ENCODE measurements at places on chromosomes 12 and 14.

DNA sequence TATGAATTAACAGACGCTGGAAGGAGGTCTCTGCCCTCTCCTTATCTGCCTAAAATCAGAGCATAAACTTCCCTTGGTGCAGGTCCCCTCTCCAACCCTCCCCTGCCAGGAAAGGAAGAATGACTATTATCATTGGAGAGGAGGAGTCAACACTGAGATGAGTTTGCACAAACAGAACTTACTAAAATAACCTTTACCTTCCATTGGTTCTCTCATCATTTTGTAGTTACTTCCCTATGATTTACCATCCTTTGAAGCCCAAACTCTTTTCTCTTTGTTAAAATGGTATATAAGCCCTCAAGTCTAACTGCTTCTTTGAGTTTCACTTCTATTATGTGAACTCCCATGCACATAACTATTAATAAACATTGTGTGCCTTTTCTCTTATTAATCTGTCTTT, 64.2 kb upstream of the EEA1 start:
- no peak for DNase-seq

GRCh38 chr12:77601069-77601468, 229.6 kb upstream of the NAV3 start:
- no peak for DNase-seq

DNA sequence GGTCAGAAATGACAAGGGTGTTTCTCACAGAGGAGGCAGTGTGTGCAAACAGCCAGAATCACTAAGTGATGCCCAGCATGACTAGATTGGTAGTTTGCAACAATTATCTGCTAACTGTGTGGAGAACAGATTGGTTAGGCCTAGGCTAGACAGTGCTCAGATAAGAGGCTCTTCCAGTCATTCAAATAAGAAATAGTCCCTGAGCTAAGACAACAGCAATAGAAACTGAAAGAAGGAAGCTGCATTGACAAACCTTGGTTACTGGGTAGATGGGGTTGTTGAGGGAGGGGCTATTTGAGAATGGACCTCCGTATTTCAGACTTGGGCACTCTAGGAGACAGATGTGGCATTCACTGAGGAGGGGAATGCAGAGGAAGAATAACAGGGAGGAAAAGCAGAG, 255.0 kb upstream of the NPAS3 start:
- DNase-seq: no peak

GRCh38 chr12:113439606-113440030, 17.4 kb downstream of the SDSL start:
- no peak for DNase-seq

DNA sequence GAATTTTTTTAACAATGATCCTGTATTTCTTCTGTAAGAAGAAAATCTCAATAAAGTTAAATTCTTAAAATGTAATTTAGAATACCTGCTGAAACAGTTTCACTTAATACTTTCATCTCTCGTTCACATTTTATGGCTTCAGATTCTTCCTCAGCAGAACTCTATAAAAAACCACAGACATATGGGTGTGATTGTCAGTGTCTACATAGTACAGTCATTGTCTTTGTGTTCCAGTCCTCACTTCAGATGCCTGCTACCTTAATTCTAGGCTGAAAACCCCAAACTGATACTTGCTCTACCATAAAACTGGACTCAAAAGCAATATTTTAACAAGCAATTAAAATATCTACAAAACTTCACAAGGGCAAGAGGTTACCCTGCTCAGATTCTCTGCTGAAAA, 71.8 kb downstream of the DNAI7 start:
- no peak for DNase-seq

DNA sequence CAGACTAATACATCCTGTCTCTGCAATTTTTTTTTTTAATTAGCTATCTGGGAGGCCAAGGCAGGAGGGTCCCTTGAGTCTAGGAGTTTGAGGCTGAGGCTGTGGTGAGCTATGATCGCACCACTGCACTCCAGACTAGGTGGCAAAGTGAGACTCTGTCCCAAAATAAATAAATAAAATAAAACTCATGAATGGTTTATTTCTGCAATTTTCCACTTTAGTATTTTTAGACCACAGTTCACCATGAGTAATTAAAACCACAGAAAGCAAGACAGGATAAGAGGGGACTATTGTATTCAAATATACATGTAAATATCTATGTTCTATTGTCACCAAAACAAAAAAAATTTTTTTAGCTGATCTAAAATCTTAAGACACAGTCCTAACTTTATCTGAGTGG, 17.8 kb downstream of the TAOK3 start:
- DNase-seq: no peak

- no peak for DNase-seq
Observed at GRCh38 chr12:1836854-1837421, 16.6 kb downstream of the LRTM2 start.

GRCh38 chr12:94401326-94401725, 58.3 kb downstream of the CEP83 start:
- DNase-seq: no peak

GRCh38 chr12:10361084-10361483, 28.8 kb downstream of the KLRK1 start:
- DNase-seq: no peak

GRCh38 chr14:95021588-95021987, 135.7 kb downstream of the DICER1 start:
- no peak for DNase-seq

DNA sequence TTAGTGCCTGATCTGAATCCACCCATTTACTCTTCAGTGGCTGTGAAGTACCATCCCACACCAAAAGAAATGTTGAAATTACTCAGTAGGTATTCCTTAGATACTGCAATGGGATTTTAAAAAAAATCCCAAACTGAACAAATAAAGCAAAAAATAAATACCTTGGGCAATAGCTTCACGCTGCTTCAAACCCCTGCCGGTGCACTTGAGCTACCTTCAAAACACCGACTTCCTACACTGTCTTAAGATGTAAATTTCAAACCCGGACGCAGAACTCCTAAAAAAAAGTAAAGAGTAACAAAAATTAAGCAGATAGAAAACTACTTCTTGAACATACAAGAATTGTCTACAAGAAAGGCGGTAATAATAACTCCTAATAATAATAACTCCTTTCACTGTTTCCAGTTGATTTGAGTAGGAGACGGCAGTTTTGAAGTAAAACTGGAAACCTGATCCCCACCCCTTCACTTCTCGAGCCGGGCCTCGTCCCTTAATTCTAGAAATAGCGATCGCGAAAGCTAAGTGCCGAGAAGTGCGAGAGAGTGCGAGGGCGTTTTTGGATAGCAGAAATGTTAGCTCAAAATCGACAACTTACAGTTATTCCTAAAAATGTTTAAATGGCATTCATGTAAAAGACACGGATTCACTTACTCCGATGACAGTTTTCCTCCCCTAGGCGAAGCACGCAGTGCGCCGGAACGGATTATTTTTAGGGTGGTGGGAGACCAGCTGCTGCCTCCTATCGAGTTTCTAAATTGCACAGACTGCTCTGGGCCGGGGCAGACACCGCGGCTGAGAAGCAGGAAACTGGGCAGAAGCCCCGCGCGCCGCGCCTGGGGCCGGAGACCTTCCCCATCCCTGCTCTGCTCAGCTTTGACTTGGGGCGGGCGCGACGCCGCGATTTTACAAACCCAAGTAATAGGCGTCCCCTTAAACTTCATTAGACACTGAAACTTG, at the start of gene ABCC9:
Gene ABCC9 (minus strand): TSS at position 878 of the 957 bp plus-strand sequence. CDS start 4,752 bp downstream, outside the sequence.
- DNase-seq: peak; percentile 65

DNA sequence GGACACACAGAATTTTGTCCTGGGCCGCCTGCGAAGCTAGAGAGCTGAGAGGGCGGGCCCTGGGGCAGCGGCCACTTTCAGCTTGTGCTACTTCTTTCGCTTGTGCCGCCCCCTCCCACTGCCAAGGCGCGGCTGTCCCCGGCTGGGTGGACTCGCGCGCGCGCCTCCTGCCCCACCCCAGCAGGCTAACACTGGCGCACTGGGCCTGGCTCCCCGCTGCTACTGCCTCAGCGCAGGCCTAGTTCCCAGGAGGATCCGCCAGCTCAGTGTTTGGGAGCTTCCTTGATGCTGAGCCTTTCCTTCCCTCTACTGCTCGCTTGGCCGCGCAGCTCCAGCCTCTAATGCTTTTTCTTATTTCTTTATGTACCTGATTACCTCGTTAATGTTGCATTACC, 27.4 kb upstream of the METAP2 start:
- peak; percentile 53 for DNase-seq

- DNase-seq: no peak
Observed at GRCh38 chr12:125685915-125686314, 620.7 kb downstream of the AACS start.

DNA sequence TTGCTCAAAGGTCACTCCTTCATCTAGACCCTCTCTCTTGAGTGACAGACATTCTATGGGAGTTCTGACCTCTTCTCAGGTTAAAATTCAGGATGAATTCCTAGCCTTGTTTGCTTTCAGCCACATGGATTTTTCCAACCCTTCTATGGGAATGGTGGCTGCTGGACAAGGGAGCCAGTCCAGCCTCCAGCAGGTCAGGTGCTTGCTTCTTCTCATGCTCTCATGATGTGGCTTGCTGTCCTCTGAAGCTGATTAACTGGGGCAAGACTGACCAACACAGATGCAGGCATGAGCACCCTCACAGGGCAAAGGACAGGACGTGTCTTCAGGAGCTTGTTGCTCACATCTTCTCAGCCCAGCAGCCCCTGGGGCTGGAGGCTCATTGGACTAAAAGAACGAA, 97.2 kb upstream of the SLC35F4 start:
- DNase-seq: no peak

DNA sequence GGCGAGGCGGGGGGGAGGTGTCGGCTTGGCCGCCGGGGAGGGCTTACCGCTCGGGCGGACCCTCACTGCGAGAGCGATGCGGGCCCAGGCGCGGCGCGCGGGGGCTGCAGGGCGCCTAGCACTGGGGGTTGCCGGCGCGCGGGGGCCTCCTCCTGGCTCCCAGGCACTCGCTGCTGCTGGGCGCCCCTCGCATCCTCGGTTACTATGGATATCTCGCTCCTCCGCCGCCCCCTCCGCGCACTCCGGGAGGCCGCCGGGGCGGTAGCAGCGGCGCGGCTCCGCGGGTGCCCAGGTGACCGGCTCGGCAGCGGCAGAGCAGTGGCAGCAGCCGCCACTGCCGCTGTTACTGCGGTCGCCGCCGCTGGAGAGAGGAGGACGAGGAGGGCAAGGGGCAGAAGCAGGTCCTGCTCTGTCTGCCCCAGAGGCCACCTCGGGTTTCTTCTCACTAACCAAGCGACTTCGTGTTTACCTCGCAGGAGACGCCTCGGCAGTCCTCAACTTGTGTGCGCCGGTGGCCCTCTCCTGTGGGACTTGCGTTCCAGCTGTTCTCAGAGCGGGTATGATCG, 250.1 kb downstream of the APAF1 start:
- DNase-seq: no peak

GRCh38 chr12:44379831-44380230, 496.3 kb downstream of the NELL2 start:
- DNase-seq: no peak

GRCh38 chr14:35387219-35387618, 17.3 kb downstream of the NFKBIA start:
- DNase-seq: no peak

DNA sequence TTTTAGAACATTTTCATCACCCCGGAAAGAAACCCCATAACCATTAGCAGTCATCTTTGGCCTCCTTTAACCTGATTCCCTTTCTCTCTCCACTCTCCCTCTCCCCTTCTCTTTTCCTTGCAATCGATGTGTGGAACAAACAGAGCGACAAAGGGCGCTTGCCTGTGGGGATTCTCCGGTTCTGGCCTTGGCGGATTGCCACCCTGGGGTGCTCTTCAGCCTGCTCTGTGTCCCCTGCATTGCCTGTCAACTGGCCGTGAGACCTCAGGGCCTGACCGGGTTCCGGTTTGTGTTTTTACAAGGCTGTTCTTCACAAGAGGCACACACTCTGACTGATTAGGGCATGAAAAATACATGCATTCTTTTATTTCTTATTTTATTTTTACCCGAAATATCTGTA, 27.8 kb downstream of the LRTM2 start:
- DNase-seq: no peak

DNA sequence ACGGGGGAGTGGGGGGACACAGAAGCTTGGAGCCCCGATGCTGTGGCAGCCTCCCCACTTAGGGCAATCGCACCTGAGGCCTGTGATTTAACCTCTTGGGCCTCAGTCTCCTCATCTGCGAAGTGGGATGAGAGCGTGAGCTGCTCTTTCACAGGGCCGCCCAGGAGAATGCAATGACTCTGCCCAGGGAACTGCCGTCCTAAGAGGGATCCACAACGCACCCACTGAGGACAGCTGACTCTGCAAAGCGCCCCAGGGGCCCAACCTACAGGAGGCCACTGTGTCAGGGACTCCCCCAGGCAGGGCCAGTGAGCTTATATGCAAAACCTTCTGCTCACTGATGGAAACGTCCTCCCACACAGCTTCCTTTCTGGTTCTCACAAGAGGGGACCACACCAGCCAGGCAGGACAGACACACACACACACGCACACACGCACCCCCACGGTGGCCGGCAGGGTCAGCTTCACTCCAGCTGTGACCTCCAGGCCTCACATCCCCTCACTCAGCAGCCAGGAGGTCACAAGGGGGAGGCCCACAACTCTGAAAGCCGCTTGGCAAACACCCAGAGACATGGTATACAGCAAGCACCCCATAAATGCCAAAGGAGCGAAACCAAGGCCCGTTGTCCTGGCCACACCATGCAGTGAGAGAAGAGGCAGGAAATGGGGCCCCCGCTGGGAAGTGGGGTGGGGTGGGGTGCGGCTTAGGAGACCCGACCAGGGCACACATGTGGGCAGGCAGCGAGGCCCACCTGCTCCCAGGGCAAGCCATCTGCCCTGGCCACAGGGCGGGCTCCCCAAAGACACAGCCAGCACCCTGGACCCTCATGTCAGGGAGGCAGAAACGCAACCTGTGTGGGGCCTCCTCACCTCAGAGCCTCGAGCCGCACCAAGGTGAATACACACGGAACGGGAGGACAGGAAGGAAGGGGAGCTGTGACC, 73.3 kb downstream of the NCOR2 start:
- DNase-seq: no peak

DNA sequence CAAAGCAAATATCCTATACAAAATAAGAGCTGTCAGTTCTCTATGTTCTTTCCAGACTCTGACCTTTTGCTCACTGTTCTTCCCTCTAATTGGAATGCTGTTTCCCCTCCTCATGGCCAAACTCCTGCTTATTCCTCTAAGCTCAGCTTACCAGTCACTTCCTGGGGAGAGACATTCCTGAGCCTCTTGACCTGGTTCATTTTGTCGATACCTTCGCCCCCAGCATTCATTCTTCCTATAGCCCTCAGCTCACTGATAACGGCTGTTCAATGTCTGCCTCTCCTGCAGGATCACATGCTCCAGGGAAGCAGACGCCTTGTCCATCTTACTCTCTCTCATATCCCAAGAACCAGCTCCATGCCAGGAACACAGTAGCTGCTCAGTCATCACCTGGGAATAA, 431.0 kb downstream of the MED13L start:
- DNase-seq: no peak

- DNase-seq: no peak
Observed at GRCh38 chr12:109631302-109631701, 57.7 kb downstream of the MVK start.

DNA sequence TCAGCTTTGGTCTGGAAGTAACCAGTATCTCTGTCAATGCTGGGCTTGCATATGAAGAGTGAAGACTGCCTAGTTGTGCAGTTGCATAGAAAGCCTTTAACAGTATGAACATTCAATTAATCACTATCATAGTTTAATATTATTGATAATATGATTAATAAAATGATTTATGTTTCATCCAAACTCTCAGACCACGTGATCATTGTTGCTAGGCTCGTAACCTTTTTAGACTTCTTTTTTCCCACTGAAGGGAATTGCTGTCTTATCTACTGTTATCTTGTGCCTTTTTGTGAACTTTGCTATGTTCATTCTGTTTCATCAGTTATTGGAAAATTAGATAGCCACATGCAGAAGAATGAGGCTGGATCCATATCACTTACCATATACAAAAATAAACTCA, 536.4 kb upstream of the NOVA1 start:
- no peak for DNase-seq

- no peak for DNase-seq
Observed at GRCh38 chr14:92035890-92036289, 4.0 kb downstream of the TRIP11 start.

All from left cardiac atrium (tissue), 4 donors.